Lung (tissue), 17 donors: ENCODE measurements at places on chromosomes 5 and 9. TPM values are rescaled to one million over a fixed set of nuclear protein-coding genes. Genes with fewer than 3 reads are reported as not detected.
A peak's percentile ranks its signal among the peaks of the same experiment; 100 is the strongest.

DNA sequence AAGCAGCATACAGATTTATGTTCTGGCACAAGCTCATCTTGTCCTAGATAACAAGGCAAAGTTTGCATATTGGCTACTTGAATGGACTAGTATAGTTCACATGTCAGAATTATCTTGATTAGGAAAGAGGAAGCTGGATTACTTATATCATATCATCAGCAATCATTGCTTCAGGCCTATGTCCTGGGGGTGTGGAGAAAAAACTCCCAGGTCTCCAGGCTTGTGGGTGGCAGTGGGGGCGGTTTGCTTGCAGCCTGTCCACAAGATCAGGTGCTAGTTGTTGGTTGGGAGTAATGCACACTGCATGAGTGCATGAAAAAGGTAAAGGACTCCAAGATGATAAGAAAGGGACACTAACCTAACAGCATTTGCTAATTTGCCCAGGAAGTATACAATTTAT lies 326.4 kb upstream of the PDE4D start:
- no peaks in the 10 kb centered on the region for H3K27me3 ChIP-seq
- H3K4me1 ChIP-seq: no peaks in the 10 kb centered on the region
- DNase-seq: no peak
- no peak overlapping the region for H3K27ac ChIP-seq
- no peak overlapping the region for H3K4me3 ChIP-seq

GRCh38 chr5:119655061-119655460 lies 25.7 kb downstream of the FAM170A start:
- DNase-seq: no peak
- no peaks in the 10 kb centered on the region for H3K36me3 ChIP-seq
- H3K27ac ChIP-seq: no peak overlapping the region
- H3K4me1 ChIP-seq: no peaks in the 10 kb centered on the region
- no peak overlapping the region for H3K4me3 ChIP-seq

GRCh38 chr9:27534131-27534530 lies 4.5 kb upstream of the MOB3B start:
- H3K36me3 ChIP-seq: no peaks in the 10 kb centered on the region
- H3K4me3 ChIP-seq: no peak overlapping the region
- peaks cover 15% of the 10 kb centered on the region for H3K4me1 ChIP-seq
- H3K27ac ChIP-seq: no peak overlapping the region
- no peak for DNase-seq

GRCh38 chr9:110249603-110250002 lies 6.7 kb downstream of the TXN start:
- H3K27me3 ChIP-seq: no peaks in the 10 kb centered on the region
- H3K36me3 ChIP-seq: peaks cover 35% of the 10 kb centered on the region
- no peak overlapping the region for H3K4me3 ChIP-seq
- DNase-seq: no peak
- H3K4me1 ChIP-seq: no peaks in the 10 kb centered on the region

DNA sequence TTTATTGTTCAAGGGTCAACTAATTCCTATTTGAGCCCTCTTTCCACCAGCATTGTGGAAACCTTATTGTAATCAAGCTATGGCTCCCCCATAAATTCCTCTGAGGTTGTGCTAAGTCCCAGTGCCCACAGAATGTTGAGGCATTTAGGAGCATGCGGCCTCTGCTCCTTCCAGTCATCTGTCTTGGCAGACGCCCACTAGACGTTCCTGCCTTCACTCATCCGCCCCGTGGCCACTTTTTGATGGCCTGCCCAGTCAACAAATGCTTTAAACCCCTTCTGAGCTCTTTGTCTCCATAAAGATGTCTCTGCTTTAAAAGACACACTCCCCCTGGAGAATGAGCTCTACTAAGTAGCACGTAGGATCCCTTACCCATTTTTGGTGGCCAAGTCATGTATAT lies 104.7 kb downstream of the GAS1 start:
- H3K27ac ChIP-seq: no peak overlapping the region
- H3K4me3 ChIP-seq: no peak overlapping the region
- DNase-seq: no peak
- peaks cover 11% of the 10 kb centered on the region for H3K4me1 ChIP-seq

DNA sequence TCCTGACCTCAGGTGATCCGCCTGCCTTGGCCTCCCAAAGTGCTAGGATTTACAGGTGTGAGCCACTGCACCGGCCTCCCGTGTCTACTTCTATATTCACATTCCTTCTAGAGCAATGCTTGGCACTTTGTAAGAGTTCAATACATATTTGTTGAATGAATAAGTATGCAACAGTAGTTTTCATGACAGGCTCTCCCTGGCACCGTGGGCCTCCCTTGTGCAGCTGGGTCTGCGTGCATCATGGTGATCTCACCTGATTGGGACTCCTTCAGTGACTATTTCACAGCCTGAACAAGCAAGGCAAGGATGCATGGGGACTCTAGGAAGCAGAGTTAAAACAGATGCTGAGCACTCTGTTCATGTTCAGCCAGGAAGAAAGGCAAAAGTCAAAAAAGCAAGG lies 6.8 kb upstream of the ZBTB34 start:
- no peaks in the 10 kb centered on the region for H3K4me1 ChIP-seq
- peaks cover 4% of the 10 kb centered on the region for H3K27me3 ChIP-seq
- H3K27ac ChIP-seq: no peak overlapping the region
- no peaks in the 10 kb centered on the region for H3K36me3 ChIP-seq
- no peak overlapping the region for H3K4me3 ChIP-seq

GRCh38 chr5:76406014-76406413 lies 2.9 kb downstream of the IQGAP2 start:
- H3K27ac ChIP-seq: no peak overlapping the region
- H3K36me3 ChIP-seq: no peaks in the 10 kb centered on the region
- no peaks in the 10 kb centered on the region for H3K4me1 ChIP-seq
- DNase-seq: no peak
- no peaks in the 10 kb centered on the region for H3K27me3 ChIP-seq

GRCh38 chr9:106861640-106862109 lies 1.3 kb upstream of the ZNF462 start:
- DNase-seq: no peak
- H3K27ac ChIP-seq: no peak overlapping the region
- no peaks in the 10 kb centered on the region for H3K36me3 ChIP-seq
- H3K4me3 ChIP-seq: peak overlapping the region; percentile 68
- H3K27me3 ChIP-seq: no peaks in the 10 kb centered on the region
- H3K4me1 ChIP-seq: no peaks in the 10 kb centered on the region

DNA sequence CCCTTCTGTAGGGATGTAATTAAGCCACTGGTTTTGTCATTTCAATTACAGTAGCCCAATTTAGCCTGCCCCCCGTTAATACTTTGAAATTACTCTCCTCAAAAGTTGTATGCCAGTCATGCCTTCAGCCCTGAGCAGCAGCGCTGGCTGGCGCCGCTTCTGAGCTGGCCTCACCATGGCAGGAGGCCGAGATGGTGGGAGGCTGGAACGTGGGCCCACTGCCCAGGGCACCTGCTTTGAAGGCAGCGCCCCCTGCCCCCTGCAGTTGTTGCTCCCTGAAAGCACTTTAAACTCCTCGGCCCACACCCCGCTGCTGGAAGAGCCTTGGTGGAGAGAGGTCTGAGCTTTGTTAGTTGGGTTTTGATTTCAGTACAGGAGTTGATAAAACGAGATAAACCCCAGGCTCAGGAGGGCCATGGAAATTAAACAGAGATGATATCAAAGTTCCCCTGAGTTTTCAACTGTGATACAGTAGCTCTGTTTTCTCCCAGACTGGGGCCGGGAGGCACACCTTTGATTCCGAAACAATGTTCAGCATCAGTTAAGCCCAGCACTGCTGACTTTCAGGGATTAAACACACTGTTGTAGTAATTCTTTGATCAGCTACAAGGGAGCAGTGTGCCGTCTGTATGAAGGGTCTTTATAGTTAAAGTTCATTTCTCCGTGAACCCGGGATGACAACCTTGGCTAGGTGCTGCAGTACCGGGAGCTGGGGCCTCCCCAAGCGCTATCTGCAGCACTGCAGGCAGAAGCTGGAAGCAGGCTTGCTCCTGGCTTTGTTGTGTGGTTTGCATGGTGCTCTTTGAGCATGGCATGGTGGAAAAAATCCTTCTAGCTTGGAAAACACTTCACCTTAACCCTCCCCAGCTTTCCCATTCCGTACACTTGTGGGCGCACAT lies 9.5 kb downstream of the MVB12B start:
- no peak overlapping the region for H3K27ac ChIP-seq
- peaks cover 27% of the 10 kb centered on the region for H3K4me1 ChIP-seq
- H3K27me3 ChIP-seq: no peaks in the 10 kb centered on the region
- H3K36me3 ChIP-seq: peaks cover 2% of the 10 kb centered on the region
- peak; percentile 20 for DNase-seq
- H3K4me3 ChIP-seq: peak overlapping the region; percentile 11

DNA sequence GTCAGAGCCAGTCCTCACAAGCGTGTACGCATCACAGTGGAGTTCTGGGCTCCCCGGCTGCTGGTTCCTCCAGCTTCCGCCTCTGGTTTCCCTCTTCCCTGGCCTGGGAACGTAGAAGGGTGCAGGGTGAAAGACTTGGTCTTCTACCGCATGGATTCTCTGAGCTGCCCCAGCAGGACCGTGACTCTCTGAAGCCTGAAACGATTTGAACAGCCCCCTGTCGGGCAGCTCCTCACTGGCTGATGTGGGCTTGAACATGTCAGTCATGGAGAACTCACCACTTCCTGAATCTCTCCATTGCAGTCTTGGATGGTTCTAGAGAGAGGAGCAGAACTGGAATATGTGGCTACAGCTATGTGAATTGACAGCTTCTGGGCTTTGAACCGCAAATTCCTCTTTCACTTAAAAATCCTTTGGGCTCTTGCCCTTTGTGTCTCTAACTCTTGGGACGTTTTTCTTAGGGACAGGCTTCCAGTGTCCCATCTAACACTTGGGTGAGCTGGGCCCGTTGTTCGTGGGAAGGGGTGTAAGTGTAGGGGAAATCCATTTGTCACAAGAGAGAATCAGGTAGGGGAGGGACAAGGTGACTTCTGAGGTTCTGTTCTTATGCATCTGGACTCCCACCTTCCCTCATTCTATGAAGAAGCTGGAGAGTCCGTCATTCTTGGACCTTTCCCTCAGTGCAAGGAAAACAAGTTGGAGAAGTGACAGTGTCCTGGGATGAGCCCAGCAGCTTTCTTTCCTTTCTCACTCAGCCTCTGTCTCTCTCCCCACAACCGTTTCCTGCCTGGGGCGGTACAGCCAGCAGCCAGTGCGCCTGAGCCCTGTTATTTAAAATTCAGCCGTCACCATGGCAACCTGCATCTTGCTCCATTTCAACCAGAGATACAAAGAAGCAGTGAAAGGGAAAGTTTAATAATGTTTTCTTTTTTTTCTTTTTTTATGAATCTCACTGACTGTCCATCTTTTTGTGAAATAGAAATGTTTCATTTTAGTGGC lies 84.7 kb downstream of the PTTG1 start:
- H3K36me3 ChIP-seq: no peaks in the 10 kb centered on the region
- no peak overlapping the region for H3K4me3 ChIP-seq
- no peak overlapping the region for H3K27ac ChIP-seq
- peaks cover 5% of the 10 kb centered on the region for H3K27me3 ChIP-seq
- DNase-seq: peak; percentile 70
- H3K4me1 ChIP-seq: no peaks in the 10 kb centered on the region

DNA sequence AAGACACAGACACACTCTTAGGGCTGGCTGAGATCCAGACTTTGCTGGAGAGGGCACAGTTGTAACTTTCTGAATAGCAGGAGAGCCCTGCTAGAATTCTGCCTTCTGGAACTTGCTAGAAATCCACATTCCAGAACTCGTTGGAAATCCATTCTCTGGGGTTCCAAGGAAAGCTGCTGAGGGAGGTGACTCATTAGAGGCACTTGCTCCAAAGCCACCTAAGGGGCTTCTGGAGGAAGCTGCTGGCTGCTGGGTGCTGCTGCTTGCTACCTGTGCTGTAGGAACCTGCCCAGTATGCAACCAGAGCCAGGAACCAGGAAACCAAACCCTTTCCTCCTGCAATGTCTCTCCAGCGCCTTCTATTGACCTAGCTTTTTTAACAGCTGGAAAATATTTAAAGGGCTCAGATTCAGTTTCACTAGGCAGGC lies 4.1 kb upstream of the TLE4 start:
- no peaks in the 10 kb centered on the region for H3K4me1 ChIP-seq
- peaks cover 20% of the 10 kb centered on the region for H3K27me3 ChIP-seq
- no peak overlapping the region for H3K4me3 ChIP-seq
- no peak for DNase-seq
- H3K36me3 ChIP-seq: no peaks in the 10 kb centered on the region

DNA sequence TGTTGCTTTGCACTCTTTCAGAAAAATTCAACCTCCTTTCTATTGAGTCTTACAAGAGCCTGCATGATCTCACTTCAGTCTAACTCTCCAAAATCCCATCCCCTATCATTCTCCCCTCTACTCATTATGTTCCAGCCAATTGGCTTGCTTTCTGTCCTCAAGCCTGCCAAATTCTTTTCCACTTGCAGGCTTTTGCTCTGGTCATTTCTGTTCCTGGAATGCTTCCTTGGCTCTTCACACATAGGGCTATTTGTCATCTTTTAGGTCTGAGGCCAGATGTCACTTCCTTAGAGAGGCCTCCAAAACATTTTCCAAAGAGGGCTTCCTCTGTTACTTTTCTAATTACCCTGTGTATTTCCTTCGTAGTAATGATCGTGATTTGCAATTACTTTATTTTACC lies 11.8 kb upstream of the CHD1 start:
- H3K36me3 ChIP-seq: no peaks in the 10 kb centered on the region
- peak; percentile 53 for DNase-seq
- H3K27ac ChIP-seq: no peak overlapping the region

- peak; percentile 33 for DNase-seq
- no peaks in the 10 kb centered on the region for H3K36me3 ChIP-seq
- H3K4me1 ChIP-seq: peaks cover 31% of the 10 kb centered on the region
- H3K27ac ChIP-seq: no peak overlapping the region
- no peaks in the 10 kb centered on the region for H3K27me3 ChIP-seq
- no peak overlapping the region for H3K4me3 ChIP-seq
Observed at GRCh38 chr9:115395511-115396021, 277.6 kb upstream of the TNC start.

DNA sequence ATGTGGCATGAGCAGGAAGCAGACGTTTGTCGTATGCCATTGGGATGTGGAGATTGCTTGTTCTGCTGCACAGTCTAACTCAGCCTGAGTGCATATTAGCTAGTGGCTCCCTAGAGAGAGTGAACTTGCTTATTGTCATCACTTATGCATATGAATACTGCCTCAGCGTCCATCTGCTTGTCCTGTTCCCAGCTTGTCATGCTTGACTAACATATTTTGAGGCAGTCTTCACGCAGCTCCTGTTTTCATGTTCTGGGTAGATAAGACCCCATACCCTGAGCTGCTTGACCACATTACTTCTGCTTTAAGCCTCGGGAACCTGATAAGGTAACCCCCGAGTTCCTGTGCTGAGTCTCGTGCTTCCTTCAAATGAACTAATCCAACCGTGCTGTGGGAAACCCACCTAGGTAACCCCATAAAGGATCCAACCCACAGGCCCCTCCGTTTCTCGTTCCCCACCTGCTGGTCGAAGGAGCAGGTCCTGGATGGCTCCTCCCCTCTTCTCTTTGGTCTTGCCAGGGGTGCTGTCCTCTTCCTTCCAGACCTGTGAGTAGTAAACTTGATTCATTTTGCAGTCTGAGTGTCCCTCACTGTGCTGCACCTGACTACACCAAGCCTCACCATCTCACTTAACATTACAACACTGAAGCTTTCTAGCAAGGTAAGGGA lies 25.0 kb downstream of the ANKRD33B start:
- H3K27me3 ChIP-seq: no peaks in the 10 kb centered on the region
- H3K27ac ChIP-seq: no peak overlapping the region
- H3K4me1 ChIP-seq: peaks cover 3% of the 10 kb centered on the region

- H3K36me3 ChIP-seq: no peaks in the 10 kb centered on the region
- peak; percentile 96 for DNase-seq
- H3K27ac ChIP-seq: peak within 1 kb of the TSS; percentile 91
- no peaks in the 10 kb centered on the region for H3K27me3 ChIP-seq
Observed at GRCh38 chr9:133459476-133460404, at the start of gene CACFD1. Gene CACFD1 (plus strand): TSS chr9:133459978. CDS start chr9:133460067, 89 bp downstream.

The CCL19 gene
- polyA plus RNA-seq: 81.5 TPM

The SCGB3A2 gene
- 914 TPM for polyA plus RNA-seq

The TMOD1 gene
- 2.7 TPM for polyA plus RNA-seq

The FOXD4L3 gene
- not detected for polyA plus RNA-seq

The GBGT1 gene
- 14.8 TPM for polyA plus RNA-seq

The SYNPO gene
- 43.8 TPM for polyA plus RNA-seq

The SV2C gene
- polyA plus RNA-seq: not detected
